Hippocampal formation (tissue), 2 donors: ENCODE measurements at places on chromosomes 5 and 9.

DNA sequence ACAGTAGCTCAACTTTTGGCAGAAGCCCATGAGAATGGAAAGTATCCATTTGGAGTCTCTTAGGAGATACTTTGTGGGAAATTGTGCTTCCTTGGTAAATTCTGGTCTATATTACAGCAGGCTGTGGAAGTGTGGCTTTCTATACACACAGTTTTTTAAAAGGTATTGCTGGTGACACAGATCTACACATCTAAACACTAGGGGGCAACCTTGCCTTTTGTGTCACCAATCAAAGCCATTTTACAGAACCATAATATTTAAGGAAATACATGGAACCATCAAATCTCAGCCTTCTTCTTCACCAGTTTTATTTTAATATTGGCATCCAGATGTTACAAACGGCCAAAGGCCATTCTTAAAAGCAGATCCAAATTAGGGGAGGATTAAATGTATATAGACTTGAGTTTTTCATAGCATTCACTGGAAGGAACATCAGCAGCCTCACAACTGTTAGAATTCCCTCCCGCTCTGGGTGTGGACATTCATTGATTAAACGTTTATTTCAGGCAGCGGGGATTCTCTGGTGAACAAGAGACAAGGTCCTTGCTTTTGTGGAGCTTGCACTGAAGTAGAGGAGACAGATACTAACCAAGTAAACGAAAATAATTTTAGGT lies 132.4 kb upstream of the EPB41L4A start:
- peak; percentile 32 for DNase-seq

GRCh38 chr5:123204251-123204650 lies 115.2 kb downstream of the PRDM6 start:
- DNase-seq = no peak

DNA sequence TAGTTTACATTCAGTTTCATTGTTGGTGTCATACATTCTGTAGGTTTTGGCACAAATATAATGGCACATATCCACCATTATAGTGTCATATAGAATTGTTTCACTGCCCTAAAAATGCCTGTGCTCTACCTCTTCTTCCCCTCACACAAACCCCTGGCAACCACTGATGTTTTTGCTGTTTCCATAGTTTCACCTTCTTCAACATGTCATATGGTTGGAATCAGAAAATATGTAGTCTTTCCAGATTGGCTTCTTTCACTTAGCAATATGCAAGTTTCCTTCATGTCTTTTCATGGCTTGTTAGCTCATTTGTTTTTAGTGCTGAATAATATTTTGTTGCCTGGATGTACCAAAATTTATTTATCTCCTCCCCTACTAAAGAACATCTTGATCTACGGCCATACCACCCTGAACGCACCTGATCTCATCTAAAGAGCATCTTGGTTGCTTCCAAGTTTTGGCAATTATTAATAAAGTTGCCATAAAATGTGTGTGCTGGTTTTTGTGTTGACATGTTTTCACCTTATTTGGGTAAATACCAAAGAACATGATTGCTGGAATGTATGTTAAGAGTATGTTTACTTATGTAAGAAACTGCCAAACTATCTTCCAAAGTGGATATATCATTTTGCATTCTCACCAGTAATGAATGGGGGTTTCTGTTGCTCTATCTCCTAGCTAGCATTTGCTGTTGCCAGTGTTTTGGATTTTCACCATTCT lies 17.0 kb upstream of the CDK20 start:
- DNase-seq = no peak

DNA sequence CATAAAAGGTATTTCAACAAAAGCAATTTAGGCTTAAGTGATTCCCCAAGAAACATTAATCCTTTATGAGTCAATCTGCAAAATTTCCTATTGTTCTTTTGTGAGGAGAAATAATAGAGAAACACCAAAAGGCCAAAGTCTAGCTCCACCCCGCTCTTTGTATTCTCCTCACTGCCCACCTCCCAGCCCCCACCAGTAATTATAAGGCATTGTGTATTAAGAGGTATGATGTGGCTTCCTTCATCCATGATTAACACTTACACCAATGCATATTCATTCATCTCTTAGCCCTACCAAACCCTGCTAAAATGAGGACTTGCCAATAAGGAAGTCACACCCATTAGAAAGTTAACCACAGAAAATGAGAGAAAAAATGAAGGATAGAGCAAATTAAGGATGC lies 105.3 kb upstream of the SPATA31D4 start:
- DNase-seq = no peak

GRCh38 chr5:172925336-172925948 lies 33.8 kb upstream of the RPL26L1 start:
- no peak for DNase-seq

GRCh38 chr5:151477101-151477500 lies 29.7 kb downstream of the SLC36A1 start:
- DNase-seq = no peak

- DNase-seq = no peak
Measured at GRCh38 chr5:32029261-32029660, 144.9 kb downstream of the GOLPH3 start.

- DNase-seq = no peak
Measured at GRCh38 chr5:17916446-17916845, 282.2 kb downstream of the TAF11L14 start.

DNA sequence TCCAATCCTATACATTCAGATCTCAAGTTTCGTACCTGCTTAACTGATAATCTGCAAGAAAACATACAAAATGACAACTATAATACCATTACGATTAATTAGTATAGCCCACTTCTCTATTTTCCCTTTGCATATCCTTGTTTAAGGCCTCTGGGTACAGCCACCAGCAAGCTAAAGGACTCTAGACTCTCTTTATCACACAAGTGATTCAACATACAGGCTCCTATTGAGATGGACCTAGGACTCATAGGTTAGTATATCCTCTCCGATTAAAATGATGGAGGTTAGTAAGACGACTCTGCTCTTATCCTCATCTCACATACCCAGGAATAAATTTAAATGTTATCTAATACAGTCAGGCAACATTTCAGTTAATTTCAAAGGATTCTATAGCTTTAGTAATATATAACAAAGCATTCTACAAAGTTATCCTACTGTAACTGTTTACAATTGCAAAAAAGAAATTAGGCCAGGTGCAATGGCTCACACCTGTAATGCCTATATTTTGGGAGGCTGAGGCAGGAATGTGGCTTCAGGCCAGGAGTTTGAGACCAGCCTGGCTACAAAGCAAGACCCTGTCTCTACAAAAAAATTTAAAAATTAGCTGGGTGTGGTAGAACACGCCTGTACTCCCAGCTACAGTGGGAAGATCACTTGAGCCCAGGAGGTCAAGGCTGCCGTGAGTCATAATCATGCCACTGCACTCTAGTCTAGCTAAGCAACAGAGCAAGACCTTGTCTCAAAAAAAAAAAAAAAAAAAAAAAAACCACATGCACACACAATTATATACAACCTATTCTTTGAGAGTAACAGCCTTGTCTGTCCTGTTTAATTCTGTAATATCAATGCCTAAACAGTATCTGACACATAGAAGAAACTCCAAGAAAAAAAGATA lies 15.4 kb downstream of the HAUS6 start:
- DNase-seq = no peak

DNA sequence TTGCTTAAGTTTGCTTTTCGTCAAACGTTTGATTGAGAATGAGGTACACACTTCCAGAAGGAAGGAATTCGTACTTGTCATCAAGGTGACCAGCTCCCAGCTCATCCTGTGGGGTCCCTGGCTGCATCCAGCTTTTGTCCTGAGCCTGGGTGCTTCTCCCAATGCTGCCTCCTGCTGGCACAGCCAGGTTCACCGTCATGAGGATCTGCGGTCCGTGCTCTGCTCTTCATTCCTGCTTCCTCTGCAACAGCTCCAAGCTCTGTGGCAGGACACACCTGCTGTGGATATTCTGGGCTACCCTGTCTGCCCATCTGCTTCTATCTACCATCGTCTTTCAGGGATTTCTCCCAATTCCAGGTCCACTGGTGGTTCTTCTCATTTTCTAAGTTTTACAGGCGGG lies 13.3 kb upstream of the UBE2QL1 start:
- no peak for DNase-seq

GRCh38 chr9:109831998-109832658 lies 52.1 kb downstream of the PALM2AKAP2 start:
- DNase-seq = no peak

DNA sequence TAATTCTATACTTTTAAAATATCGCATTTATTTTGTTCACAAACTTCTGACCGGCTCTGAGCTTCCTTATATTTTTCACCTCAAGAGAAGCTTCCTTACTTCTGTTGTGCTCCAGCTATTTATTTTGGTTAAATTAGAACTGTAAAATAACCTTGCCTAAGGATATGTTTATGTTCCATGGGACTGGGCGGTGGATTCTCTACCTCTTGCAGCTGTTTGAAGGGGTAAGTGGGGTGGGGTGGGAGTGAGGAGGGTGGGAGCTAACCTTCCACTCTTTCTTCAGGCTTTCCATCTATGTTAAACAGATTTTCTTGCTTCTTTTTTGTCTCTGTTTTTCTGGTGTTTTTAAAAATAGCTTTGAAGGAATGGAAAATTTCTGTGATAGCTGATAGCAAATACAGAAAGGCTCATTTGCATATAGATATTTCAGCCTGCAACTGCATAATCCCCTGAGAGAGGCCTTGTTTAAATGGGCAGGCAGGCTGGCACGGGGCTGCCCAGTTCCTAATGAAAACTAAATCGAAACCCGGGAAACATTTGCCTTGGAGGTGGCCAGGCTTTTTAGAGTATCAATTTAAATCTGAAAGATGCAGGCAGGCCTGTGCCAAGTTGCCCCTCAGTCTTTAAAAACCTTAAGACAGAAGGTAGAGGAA lies 122.1 kb upstream of the DMAC1 start:
- no peak for DNase-seq

DNA sequence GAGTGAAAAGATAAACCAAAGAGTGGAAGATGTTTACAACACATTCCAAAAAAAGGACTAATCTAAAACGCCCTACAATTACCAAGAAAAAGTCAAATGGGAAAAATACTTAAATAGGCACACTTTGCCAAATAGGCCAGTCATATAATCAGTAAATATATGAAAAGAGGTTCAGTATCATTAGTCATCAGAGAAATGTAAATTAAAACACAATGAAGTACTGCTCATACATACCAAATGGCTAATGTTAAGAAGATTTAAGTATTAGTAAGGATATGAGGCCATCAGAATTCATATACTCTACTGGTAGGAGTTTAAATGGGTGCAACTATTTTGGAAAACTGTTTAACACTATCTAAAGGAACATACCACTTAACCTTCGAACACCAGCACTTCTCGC lies 47.6 kb downstream of the ZDHHC21 start:
- no peak for DNase-seq

- DNase-seq = no peak
Measured at GRCh38 chr9:18920141-18921084, 112.6 kb downstream of the SAXO1 start.

- no peak for DNase-seq
Measured at GRCh38 chr5:73420666-73421065, 27.9 kb downstream of the FOXD1 start.

DNA sequence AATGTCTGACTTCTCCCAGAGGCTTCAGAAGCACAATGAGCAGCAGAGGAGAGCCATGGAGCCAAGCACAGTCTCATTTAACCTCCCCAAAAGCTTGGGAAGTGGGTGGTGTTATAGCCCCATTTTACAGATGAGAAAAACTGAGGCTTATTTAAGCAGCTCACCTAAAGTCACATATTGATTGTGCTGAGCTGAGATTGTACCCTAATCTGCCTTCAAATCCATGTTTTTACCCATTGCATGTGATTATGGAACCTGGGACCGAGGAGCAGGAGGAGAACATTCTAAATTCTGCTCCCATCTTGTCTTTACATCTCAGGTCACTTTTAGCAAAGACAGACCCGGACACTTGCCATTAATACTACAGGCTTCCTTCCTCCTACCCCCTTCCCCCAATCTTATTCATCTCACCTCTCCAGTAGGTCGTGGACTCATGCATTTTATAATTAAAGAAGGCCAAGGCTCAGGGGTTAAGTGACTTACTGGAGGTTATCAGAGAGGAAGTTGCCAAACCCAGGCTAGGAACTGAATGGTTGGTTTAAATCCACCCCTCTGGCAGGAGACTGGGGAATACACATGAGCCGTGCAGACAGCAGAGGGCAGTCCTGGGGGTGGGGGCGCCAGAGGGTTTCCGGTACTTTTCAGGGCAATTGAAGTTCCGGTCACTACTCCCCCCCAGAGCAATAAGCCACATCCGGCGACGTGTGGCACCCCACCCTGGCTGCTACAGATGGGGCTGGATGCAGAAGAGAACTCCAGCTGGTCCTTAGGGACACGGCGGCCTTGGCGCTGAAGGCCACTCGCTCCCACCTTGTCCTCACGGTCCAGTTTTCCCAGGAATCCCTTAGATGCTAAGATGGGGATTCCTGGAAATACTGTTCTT lies 51.0 kb upstream of the IL17B start:
- DNase-seq = no peak

DNA sequence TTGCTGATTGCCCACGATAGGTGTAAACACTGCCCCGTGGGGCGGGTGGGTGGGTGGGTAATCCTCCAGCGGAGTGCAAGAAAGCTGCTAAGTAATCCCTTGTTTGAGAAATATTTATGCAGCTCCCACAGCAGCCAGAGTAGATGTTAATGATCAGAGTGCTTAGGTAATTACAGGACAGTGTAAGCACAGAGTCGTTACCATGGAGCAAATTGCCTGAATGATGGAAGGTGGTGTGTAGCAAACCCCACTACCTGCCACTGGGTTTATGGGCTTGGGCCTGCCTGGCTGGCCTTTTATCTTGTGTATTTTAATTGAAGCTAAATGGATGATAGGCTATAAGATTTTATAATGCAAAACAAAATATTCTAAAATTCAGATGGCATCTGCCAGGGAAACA lies 110.0 kb downstream of the COL5A1 start:
- DNase-seq = no peak

DNA sequence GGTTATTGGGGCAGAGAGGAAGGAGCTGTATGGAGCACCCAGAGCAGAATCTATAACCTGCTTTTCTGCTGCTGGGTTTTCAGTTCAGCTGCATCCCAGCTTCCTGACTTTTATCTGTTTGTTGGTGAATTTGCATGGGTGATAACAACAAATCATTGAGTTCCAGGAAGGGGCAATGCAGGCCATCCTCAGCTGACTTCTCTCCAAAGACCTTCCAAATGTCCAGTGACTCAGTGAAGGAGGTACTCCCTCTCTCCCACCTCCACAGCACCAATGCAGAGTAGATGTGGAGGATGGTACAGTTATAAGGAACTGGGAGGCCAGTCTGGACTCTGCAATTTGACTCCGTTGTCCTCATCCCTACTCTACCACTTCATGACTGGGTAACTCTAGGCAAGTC lies 1.6 kb upstream of the TXN start:
- no peak for DNase-seq

- no peak for DNase-seq
Measured at GRCh38 chr5:138853132-138853531, 22.0 kb downstream of the LRRTM2 start.

DNA sequence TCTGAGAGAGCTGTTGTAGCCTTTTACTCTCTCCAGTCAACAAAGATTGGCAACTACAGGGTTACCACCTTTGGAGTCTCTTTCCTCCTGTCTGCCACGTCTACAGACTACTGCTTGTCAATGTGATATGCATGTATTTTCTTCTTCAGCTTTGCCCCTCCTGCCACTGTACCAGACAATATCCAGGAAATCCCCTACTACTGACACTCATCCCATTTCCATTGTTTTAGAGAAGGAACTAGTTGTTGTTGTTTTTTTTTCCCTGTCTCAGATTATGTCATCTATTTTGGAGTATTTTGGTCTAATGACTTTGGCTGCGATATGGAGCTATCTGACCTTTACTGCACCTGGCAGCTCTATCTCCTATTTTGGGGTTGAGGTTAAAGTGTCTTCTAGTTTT lies 50.1 kb upstream of the MACIR start:
- DNase-seq = no peak
